ENCODE measurements at places on chromosomes 6 and 20.

DNA sequence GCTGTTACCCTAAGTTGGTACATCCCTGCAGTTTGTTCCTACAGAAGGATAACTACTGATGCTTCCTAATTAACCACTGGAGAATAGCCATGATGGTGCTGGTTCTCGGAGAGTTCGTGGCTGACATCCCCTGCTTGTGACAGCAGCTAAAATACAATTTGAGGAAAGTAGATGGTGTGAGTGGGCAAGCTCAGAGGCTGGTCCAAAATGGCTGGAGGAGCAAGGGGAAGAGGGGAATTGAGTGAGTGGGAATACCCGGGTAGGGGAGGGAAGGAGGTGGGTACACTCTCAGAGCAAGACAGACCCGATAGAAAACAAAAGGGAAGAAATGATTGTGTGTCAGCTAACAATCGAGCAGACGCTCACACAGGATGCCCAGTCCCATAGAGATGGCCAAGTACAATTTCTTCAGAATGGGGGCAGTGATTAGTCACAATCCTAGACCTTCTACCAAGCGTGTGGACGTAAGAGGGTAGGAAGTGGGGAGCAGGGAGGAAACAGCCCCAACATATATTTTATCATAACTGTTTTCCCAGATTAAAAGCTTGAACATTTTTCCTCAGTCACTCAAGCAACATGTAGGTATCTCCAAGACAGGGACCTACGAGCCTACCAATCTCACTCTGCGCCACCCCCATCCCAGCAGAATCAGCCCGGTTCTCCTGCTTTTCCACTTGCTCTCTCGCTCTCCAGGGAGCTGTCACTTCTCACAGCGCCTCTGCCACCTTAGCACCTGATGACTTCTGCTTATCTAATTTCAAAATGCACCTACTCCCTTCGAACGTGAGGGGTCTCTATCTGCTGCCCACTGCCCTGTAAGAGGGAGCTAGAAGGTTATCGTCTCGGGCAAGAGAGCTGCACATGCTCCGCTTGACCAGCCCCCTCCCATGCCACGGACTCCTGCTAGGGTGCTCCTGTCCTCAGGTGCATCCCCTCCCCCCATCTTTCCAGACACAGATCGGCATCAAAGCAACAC, 26.2 kb downstream of the RIPOR2 start:
- DNase-seq: no peak

- no peak for DNase-seq
These were observed 369.2 kb upstream of the CNR1 start for GRCh38 chr6:88535306-88535705.

DNA sequence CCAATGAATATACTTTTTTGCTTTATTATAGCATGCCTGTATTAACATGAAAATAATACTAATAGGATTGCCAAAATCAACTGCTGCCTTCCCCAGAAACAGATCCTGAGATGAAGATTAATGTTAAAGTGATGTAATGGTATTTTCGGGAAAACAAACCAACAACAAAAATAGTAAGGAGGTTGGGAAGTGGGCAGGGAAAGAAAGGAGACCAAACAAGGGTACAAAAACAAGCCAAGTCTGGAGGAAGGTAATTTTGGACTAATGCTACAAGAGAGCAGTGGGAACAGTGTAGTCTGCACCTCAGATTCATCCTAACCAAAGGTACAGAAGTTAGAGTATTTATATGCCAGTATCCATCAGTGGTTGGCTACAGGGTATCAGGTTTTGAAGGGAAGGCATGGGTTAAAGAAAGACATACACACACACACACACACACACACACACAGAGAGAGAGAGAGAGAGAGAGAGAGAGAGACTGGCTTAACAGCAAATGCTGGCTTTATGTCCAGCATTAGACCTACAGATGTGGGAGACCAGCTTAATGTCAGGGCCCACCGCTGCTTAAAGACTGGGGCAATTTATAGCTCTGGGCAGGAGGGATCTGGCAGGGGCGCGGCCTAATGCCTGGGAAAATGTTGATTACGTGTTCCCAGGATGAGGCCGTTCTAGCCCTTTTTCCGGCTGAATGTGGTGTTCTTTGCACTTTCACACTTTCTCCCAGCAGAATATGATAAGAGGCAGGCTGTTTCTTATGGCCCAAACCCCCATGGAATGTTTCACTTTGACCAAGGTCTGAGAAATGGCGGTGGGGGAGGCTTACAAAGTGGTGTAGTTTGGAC, 3.8 kb upstream of the SLC17A1 start:
- DNase-seq: no peak

DNA sequence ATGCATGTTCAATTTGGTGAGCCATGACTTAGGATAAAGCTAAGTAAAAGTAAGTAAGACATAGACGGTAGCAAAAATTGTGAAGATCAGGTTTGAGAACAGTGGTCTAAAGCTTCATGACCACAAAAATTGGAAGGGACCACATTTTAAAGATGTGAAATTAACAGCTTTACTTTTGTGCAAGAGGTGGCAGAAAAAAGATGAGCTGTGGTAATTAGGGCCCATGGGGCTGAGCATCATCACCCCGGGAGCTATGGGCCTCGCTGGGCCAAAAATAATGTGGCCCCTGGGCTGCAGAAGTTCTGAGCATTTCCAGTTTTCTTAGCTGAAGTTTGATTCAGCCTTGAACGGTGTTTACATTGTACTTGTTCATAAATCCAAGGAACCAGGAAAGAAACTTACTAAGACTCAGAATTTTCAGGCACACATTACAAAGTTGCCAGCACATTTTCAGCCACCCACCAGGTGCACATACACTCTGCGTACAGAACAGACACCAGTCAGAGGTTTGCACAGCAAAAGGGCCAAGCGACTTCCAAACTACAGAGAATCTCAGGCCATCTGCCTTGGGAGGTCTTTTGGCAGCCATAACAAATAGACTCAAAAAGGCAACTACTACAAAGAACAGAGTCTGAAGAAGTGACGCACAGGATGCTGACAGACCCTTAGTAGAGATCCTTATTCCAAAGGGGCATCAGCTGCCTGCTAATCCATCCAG, 57.7 kb downstream of the CSE1L start:
- no peak for DNase-seq

GRCh38 chr20:44288252-44288651, 22.8 kb downstream of the FITM2 start:
- no peak for DNase-seq
